C1 segment of cervical spinal cord (tissue), 14 donors: ENCODE measurements at places on chromosomes 5 and 9.

GRCh38 chr9:83425240-83425639 lies 113.0 kb downstream of the FRMD3 start:
- DNase-seq, result no peak

- DNase-seq, result no peak
These were observed 55.1 kb upstream of the NR5A1 start for GRCh38 chr9:124562328-124562727.

DNA sequence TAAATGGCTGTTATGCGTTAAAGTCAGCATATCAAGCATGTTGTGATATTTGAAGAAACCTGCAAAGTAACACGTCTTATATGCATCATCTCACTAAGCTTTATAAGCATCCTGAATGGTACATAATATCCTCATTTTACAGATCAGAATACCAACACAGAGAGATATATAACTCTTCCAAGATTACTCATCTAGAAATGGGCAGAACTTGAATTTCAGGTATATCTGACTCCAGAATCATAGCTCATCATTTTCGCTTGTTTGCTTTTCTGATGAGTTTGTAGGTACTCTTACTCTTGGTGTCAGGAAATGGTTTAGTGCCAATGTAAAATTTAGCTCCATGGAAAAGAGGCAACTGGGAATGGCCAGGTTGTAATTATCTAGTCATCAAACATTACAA lies 232.3 kb upstream of the ANKH start:
- DNase-seq, result no peak

DNA sequence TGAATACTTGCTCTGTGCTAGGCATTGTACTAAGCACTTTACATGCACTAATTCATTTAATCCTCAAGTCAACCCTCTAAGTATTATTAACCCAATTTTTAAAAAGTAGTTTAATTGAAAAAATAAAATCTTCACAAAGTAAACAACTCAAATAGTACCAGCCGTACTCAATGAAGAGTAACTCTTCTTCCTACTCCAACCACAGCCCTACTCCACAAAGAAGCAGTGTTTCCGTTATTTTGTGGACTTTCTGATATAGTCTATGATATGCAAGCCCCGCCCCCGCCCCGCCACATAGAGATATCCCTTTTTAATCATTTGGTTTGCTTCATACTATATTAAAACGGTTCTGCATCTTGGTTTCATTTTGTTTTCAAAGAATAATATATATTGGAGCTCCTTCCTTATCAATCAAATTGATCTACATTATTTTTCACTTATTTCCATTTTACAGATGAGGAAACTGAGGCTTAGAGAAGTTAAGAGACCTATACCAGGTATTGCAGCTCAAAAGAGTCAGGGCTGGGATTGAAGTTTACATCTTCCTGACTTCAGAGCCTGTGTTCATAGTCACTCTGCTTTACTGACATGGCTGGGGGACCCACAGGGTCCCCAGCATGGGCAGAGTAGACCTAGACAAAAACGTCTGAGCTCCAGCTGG lies 78.6 kb downstream of the PCDH1 start:
- no peak for DNase-seq

DNA sequence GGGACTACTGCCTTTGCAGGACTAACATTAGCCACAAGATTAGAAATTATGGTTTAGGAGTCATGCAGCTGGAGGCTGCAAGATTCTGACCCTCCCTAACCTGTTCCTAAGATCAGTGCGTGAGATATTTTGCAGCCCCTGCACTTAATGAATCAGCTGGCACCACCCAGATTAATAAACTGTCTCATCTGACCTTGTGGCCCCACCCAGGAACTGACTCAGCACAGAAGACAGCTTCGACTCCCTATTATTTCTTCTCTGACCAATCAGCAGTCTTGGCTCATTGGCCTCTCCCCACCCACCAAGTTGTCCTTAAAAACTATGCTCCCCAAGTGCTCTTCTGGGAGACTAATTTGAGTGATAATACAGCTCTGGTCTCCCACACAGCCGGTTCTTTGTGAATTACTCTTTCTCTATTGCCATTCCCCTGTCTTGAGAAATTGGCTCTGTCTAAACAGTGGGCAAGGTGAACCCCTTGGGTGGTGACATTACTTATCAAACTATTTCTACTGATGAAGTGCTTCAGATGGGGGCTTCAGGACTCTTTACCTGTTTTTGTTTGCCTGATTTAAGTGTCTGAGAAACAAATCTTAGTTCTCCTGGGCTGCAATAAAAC lies 17.0 kb downstream of the CTSL start:
- DNase-seq, result no peak
